ENCODE measurements at places on chromosomes 6 and 20.

- no peak for DNase-seq
Observed at GRCh38 chr6:25629198-25629576, 22.8 kb upstream of the SCGN start.

DNA sequence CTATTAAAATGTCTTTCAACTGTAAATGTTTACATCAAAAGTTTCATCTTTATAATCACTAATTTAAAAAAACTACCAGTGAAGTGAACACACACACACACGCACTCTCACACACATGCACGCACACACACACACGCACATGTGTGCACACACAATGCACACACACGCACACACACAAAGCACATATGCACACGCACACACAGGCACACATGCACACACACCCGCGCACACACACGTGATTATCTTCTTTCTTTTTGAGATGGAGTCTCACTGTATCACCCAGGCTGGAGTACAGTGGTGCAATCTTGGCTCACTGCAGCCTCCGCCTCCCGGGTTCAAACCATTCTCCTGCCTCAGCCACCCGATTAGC, 80.0 kb upstream of the FRMD1 start:
- DNase-seq: peak; percentile 18

GRCh38 chr20:25250508-25250907, 2.6 kb downstream of the PYGB start:
- no peak for DNase-seq

DNA sequence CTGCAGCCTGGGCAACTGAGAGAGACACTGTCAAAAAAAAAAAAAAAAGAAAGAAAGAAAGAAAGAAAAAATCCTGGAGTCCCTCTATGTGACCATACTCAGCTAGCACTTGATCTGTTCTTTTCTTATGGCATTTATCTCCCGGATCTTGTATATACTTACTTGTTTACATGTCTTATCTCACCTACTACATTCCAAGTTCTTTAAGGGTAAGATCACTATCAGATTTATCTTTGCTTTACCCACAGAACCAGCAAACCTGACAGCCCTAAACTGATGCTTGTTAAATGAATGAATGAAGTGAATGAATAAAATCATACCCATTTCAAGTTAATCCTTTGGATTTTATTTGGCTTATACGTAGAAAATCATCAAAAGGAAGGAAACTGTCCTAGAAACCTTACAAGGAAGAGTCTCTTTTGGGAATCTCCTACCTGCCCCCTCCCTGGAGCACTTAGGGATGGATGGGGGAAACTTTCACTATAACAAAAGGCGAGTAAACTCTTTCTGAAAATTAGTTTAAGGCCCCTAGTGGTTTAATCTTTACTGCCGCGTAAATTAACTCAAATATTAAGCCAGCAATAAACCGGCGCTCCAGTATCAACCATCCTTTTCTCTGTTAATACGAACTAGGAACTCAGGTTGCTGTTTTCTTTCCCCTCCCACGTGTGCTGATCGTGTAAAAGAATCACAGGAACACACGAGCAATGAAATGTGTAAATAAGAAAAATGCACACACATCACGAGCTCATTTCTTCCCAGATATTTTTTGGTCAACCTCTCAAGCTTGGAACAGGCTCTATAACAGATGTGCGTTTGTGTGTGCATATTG, 1.3 kb upstream of the UTRN start:
- DNase-seq: no peak
